ENCODE measurements at places on chromosomes 6 and 20.

- no peak for DNase-seq
These were observed 332.4 kb upstream of the PRDM1 start for GRCh38 chr6:105753620-105754211.

DNA sequence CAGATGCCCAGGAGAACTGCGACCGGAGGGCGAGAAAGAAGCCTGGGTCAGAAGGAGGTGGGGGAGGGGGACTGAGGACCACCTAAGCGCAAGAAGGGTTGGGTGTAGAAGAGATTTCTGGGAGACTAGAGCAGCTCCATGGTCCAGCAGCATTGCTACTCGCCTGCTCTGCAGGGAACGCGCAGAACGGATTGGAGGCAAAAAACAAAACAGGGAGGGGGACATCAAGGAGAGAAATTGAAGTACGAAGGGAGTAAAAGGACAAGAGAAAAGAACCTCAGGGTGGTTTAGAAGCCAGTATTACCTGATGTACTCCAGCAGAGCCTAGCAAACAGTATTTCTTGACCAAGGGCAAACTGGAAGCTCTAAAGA is 537 bp upstream of the GABBR1 start:
- no peak for DNase-seq

DNA sequence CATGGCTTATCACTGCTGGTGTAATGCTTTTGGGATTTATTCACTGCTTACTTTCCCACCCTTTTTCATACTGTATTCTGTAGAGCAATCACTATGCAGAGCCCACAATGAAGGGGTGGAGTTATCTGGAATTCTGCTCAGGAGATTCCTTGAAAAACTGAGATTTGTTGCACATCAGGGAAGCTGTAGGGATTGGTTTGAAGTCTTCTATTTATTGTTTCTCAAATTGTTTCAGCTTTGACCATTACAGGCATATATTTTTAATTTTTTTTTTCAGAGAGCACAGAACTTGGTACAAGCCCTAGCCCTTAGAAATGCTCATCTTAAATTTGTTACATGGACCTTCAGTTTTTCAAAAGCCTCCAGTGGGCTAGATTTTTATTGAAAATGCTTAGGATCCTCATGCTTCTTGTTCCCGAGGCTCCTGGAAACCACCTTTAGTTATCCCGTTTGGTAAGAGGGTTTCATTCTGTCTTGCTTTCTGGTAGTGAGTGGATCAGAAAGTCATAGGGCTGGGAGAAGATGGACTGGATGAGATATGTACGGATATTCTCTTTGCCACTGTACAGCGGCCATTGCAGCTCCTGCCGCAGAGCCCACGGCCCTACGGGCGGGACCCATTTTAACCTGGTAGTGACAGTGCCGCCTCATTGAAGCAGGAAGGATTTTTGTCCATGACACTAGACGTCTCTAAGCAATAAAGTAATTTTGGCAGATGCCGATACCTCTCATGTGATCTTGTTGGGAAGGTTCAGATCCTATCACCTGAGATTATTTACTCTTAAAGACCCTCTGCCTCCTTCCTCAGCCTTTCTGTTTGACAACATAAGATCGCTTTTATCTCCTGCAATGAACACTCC is 45.3 kb upstream of the ZNF184 start:
- no peak for DNase-seq

GRCh38 chr6:34633256-34633655 is 63.3 kb downstream of the ILRUN start:
- no peak for DNase-seq

DNA sequence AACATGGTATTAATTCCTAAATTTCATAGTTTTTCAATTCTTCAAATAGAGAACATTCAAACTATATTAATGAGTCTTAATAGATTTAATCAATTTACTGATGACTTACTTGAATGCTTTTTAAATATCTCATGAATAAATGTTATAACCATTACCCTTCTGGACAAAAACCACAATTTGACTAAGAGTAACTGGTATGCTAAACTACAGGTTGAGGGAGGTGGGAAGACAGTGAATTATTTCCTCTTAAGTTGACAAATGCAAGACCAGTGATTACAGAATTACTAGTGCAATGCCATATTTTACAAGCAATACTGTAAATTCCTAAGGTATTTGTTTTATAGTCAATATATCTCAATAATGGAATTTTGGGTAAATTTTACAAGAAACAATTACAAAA is 65.1 kb downstream of the REV3L start:
- DNase-seq, result no peak

Data from GOT3 (cell line).